IMR-90 (cell line): ENCODE measurements at places on chromosomes 16 and 17. TPM values are rescaled to one million over a fixed set of nuclear protein-coding genes. Genes with fewer than 3 reads are reported as not detected.

The CRAMP1 gene
- 3.2 and 3.9 TPM in 2 replicates for total RNA-seq

The PPP1R27 gene
- total RNA-seq = not detected in 2 replicates

The IL17C gene
- not detected in 2 replicates for total RNA-seq

The AXIN2 gene
- total RNA-seq = 1.8 and 1.9 TPM in 2 replicates

The SAT2 gene
- total RNA-seq = 20.4 and 21.4 TPM in 2 replicates

The ZFP90 gene
- 17.2 and 22.6 TPM in 2 replicates for total RNA-seq

The COPZ2 gene
- total RNA-seq = 41.0 and 60.5 TPM in 2 replicates

The HOXB1 gene
- not detected in 2 replicates for total RNA-seq

The FZD2 gene
- total RNA-seq = 21.3 and 22.8 TPM in 2 replicates

The CDRT15L2 gene
- total RNA-seq = not detected in 2 replicates

The CPHXL2 gene
- total RNA-seq = not detected in 2 replicates

The CDH5 gene
- not detected in 2 replicates for total RNA-seq

The PGS1 gene
- total RNA-seq = 14.4 and 18.5 TPM in 2 replicates

The GNG13 gene
- not detected in 2 replicates for total RNA-seq

The LPCAT2 gene
- total RNA-seq = 8.6 and 15.6 TPM in 2 replicates

The SHISA6 gene
- total RNA-seq = not detected in 2 replicates

The IL4R gene
- 6.3 and 8.3 TPM in 2 replicates for total RNA-seq

The KRTAP2-1 gene
- not detected in 2 replicates for total RNA-seq

The HIC1 gene
- total RNA-seq = 10.0 and 10.4 TPM in 2 replicates

The ARL2BP gene
- total RNA-seq = 73.7 and 77.8 TPM in 2 replicates

The HASPIN gene
- total RNA-seq = 3.9 and 4.3 TPM in 2 replicates

The LRRC46 gene
- not detected in 2 replicates for total RNA-seq

The CYBC1 gene
- total RNA-seq = 61.1 and 75.1 TPM in 2 replicates

The NPIPB2 gene
- 1.4 and 2.2 TPM in 2 replicates for total RNA-seq

The CCL7 gene
- 0.18 and 0.28 TPM in 2 replicates for total RNA-seq

The NXN gene
- 52.5 and 52.8 TPM in 2 replicates for total RNA-seq

The ACSM3 gene
- 0.54 and 0.56 TPM in 2 replicates for total RNA-seq

The KRT12 gene
- not detected in 2 replicates for total RNA-seq

The PRSS22 gene
- total RNA-seq = not detected in 2 replicates

The HIGD1B gene
- total RNA-seq = not detected in 2 replicates

The SMIM22 gene
- not detected in 2 replicates for total RNA-seq

The NAGPA gene
- 5.3 and 6.5 TPM in 2 replicates for total RNA-seq

The PHLPP2 gene
- total RNA-seq = 9.2 and 10.2 TPM in 2 replicates

The SCN4A gene
- not detected in 2 replicates for total RNA-seq

The CACNG3 gene
- not detected in 2 replicates for total RNA-seq

The MPP2 gene
- total RNA-seq = 1.9 and 3.2 TPM in 2 replicates

The RAMP2 gene
- 0.18 and 0.28 TPM in 2 replicates for total RNA-seq

The SLC22A31 gene
- 0.18 and 0.56 TPM in 2 replicates for total RNA-seq

The KRT33B gene
- total RNA-seq = 0.18 and 0.28 TPM in 2 replicates

The RPTOR gene
- total RNA-seq = 10.8 and 11.1 TPM in 2 replicates

The CD68 gene
- total RNA-seq = 16.0 and 23.3 TPM in 2 replicates

The HS3ST4 gene
- not detected in 2 replicates for total RNA-seq

The FBXO39 gene
- total RNA-seq = not detected in 2 replicates

The ATP2C2 gene
- total RNA-seq = not detected in 2 replicates

The KRTAP4-6 gene
- not detected in 2 replicates for total RNA-seq

The TPSD1 gene
- not detected in 2 replicates for total RNA-seq

The PABPN1L gene
- total RNA-seq = not detected in 2 replicates

The DUSP14 gene
- 97.5 and 102 TPM in 2 replicates for total RNA-seq

The PLCG2 gene
- total RNA-seq = 0.18 and 0.28 TPM in 2 replicates

The RNF222 gene
- not detected in 2 replicates for total RNA-seq

The CETP gene
- not detected in 2 replicates for total RNA-seq

The KRTAP2-2 gene
- total RNA-seq = not detected in 2 replicates

The NOG gene
- 11.7 and 13.1 TPM in 2 replicates for total RNA-seq

The NACA2 gene
- not detected in 2 replicates for total RNA-seq

The MYH2 gene
- total RNA-seq = not detected in 2 replicates

The DYNLRB2 gene
- total RNA-seq = not detected in 2 replicates

The LLGL2 gene
- 0.54 and 0.56 TPM in 2 replicates for total RNA-seq
